ENCODE measurements at places on chromosomes 16 and 17.

GRCh38 chr16:1871974-1872635, at the start of gene MEIOB:
Gene MEIOB (minus strand): TSS chr16:1872164. CDS start chr16:1868175, 3,989 bp downstream.
- no peak for DNase-seq

DNA sequence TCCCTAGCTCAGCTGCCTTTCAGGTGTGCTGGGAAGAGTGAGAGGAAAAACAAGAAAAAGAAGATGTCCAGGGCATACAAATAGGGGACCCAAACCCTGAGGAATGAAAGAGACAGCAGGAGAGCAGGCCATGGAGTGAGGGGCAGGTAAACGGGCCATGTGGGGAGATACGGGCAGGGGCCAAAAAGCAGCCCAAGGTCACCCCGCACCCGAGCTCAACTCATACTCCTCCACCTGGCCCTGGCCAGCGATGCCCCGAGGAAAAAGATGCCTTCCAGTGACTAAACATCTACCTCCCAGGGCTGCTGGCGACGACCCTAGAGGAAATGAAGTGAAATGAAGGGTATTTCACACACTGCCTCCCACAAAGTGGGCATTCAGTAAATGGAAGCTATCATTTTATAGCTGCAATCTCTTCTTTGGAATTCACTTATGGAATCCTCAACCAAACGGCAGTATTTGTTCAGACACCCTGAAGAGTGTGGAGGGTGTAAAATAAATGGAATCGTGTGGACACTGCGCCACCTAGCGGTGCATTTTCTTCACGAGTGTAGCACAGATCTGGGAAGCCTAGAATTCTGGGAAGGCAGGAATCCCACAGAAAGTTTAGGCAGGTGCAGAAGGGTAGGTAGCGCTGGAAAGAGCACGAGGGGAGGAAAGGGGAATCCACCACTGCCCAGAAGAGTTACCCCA, 14.9 kb downstream of the ELAC2 start:
- no peak for DNase-seq

GRCh38 chr16:84618581-84619460, 943 bp upstream of the COTL1 start:
- DNase-seq, result no peak

DNA sequence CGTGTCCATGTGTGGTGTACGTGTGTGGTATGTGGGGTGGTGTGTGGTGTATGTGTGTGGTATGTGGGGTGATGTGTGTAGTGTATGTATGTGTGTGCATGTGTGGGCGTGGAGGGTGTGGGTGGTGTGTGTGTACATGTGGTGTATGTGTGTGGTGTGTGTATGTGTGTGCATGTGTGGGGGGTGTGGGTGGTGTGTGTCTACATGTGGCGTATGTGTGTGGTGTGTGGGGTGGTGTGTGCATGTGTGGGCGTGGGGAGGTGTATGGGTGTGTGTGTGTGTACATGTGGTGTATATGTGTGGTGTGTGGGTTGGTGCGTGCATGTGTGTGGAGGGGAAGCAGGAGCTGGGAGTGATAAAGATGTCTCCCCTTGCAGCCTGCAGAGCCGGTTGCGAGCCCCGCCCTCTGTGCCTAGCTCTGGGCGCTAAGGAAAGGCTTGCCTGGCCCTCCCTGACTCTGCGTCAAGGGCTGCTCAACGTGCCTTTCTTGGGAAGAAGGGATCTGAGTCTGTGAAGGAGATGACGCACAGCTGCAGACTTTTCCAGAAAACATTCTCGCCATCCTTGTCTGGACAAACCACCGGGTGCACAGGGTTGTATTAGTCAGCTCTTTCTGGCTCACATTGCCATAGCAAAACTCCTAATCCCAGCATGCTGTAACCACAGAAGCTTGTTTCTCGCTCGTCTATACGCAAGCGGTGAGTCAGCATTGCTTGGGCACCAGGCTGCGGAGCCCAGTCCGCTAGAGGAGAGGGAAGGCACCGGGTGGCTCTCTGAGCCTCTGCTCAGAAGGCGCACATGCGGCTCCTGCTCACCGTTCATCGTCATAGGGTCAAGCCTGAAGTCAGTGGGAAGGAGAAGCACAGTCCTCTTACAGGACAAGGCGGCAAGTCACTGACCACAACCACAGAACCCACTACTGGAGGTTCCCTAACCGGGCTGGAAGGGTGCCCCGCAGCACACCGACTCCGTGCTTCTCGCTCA, 2.0 kb upstream of the CD300H start:
- DNase-seq, result no peak

- no peak for DNase-seq
Observed at GRCh38 chr16:26281381-26282110, 589.8 kb downstream of the HS3ST4 start.

- no peak for DNase-seq
Observed at GRCh38 chr16:6672507-6672906, 660.1 kb upstream of the RBFOX1 start.

GRCh38 chr16:22648941-22649340, 138.2 kb downstream of the NPIPB5 start:
- DNase-seq, result no peak

GRCh38 chr17:7352910-7353635, 1.1 kb downstream of the KCTD11 start:
- no peak for DNase-seq

All from stimulated activated CD8-positive, alpha-beta memory T cell treated with anti-CD3 and anti-CD28 coated beads, Interleukin-15, amount 100 ng/mL, for 4 hours (primary cell).